ENCODE measurements at places on chromosomes 11 and 22. TPM values are rescaled to one million over a fixed set of nuclear protein-coding genes. Genes with fewer than 3 reads are reported as not detected.

The OR2AG1 gene
- total RNA-seq, result not detected

The EIF4G2 gene
- 852 TPM for total RNA-seq

The LBHD1 gene
- total RNA-seq, result 6.0 TPM

The APOBEC3H gene
- 0.94 TPM for total RNA-seq

The RFPL2 gene
- total RNA-seq, result not detected

The OR52A1 gene
- not detected for total RNA-seq

The DEFB131B gene
- not detected for total RNA-seq

The KRTAP5-11 gene
- total RNA-seq, result not detected

The ANGPTL5 gene
- 0.09 TPM for total RNA-seq

The ELFN2 gene
- total RNA-seq, result 4.9 TPM

The CD3E gene
- 3.6 TPM for total RNA-seq

The ARHGAP20 gene
- total RNA-seq, result 6.4 TPM

The PATE4 gene
- total RNA-seq, result not detected

The TRPC6 gene
- total RNA-seq, result 11.2 TPM

The OVCH2 gene
- total RNA-seq, result 4.6 TPM

The PDGFD gene
- total RNA-seq, result 2.1 TPM

The P4HA3 gene
- 2.0 TPM for total RNA-seq

The MS4A3 gene
- total RNA-seq, result not detected

The HSPB2 gene
- total RNA-seq, result 3.7 TPM

The C11orf91 gene
- total RNA-seq, result not detected

The CDCA5 gene
- total RNA-seq, result 7.1 TPM

The FREY1 gene
- 0.89 TPM for total RNA-seq

The MS4A4E gene
- total RNA-seq, result 1.4 TPM

The PEX16 gene
- total RNA-seq, result 19.6 TPM

The SCUBE2 gene
- total RNA-seq, result 2.7 TPM

The DLG2 gene
- 4.5 TPM for total RNA-seq

The MTCH2 gene
- 78.4 TPM for total RNA-seq

The EFCAB6 gene
- total RNA-seq, result 3.2 TPM

The MAP6 gene
- total RNA-seq, result 5.9 TPM

The ART5 gene
- total RNA-seq, result 0.24 TPM

The PRSS23 gene
- 133 TPM for total RNA-seq

The RAB38 gene
- 13.6 TPM for total RNA-seq

The C22orf31 gene
- total RNA-seq, result 0.29 TPM

The C22orf42 gene
- total RNA-seq, result not detected

The NEAT1 gene
- total RNA-seq, result 1,146 TPM

The UBASH3B gene
- 38.6 TPM for total RNA-seq

Measured in left lung (tissue), 14 donors.